ENCODE measurements at places on chromosomes 6 and 20.

- DNase-seq, result no peak
These were observed 16.3 kb downstream of the RRBP1 start for GRCh38 chr20:17665756-17666155.

- no peak for DNase-seq
These were observed 17.6 kb downstream of the GHRH start for GRCh38 chr20:37243937-37244571.

GRCh38 chr20:48740292-48740649 lies 87.5 kb downstream of the PREX1 start:
- DNase-seq, result no peak

DNA sequence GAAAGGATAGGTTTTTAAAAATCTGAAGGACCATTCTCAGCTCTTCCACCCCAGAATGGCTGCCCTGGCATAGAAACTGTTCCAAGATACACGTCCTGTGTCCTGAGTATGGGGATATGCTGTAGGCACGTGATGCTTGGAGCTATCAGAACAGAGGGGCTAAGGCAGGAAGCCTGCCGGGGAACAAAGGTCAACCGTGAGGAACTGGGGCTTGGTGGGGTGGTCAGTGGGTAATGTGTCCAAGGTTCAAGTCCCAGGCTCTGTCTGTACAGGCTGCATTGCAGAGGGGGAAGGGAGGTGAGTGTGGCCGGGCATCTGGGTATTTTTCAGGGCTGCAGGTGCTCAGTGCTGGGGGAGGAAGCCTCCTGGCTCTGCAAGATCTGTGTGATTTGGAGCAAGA lies 479.6 kb upstream of the CHD6 start:
- no peak for DNase-seq

DNA sequence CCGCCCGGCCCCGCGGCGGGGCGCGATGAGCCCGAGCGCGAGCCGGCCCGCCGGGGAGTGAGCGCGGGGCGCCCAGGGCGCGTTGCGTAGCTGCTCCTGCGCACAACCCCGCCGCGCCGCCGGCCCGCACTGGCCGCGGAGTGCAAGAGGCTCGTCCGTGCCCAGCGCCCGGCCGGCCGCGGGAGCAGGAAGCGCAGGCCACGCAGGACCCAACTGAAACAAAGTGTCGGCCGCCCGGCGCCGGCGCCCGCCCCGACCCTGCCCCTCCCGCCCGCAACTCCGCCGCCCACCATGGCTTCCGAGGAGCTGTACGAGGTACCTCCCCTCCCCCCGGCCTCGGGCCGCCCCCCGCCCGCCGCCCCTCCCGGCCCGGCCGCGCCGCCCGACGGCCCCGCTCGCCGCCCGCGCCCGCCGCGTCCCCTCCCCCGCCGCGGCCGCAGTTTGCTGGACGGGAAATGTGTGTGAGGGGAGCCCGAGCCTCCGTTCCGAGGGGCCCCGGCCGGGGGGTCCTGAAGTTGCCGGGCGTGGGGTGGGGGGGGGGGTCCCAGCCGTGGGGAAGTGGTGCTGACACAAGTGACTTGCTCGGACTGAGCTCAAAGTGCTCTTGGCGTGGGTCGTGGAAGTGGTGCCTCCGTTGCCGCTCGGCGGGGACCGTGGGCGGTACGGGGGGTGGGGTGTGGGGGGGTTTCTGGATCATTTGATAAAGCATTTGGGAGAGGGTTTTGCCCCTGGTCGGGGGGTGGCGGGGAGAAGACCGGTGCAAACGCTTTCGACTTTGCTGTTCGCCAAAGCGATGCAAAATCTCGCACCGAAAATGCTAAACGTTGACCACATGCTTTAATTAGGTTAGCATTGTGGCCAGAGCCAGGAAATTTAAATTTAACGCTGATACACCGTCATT lies 539 bp downstream of the CDYL start:
- DNase-seq, result peak; percentile 44

- no peak for DNase-seq
These were observed 93.6 kb downstream of the KIF16B start for GRCh38 chr20:16479666-16480065.

DNA sequence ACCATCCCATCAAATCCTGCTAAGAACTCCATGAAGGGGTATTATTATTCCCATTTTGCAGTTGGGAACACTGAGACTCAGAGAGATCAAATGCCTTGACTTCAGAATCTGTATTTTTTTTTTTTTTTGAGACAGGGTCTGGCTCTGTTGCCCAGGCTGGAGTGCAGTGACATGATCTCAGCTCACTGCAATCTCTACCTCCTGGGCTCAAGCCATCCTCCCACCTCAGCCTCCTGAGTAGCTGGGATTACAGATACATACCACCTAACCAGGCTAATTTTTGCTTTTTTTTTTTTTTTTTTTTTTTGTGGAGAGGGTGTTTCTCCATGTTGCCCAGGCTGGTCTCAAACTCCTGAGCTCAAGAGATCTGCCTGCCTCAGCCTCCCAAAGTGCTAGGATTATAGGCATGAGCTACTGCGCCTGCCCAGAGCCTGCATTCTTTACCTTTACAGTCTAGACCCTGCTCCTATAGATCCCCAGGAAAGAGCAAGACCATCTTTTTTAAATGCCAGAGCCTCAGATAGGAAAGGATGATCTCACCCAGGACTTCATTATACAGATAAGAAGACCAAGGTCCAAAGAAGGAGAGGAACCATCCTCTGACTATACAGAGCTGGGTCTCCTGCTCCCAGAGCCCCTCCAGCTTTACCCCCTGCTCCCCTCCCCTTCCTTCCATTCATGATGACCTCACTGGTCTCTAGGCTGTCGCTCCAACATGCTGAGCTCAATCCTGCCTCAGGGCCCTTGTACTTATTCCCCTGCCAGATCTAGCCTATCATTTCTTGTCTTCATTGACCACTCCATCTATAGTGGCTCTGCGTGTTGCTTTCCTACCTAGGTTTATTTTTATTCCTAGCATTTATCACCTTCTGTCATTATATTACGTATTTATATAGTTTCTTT lies 138.6 kb downstream of the CEBPB start:
- no peak for DNase-seq

- DNase-seq, result no peak
These were observed 14.2 kb downstream of the PAX1 start for GRCh38 chr20:21719592-21720214.

GRCh38 chr6:30009113-30009512 lies 52.0 kb upstream of the POLR1H start:
- no peak for DNase-seq

DNA sequence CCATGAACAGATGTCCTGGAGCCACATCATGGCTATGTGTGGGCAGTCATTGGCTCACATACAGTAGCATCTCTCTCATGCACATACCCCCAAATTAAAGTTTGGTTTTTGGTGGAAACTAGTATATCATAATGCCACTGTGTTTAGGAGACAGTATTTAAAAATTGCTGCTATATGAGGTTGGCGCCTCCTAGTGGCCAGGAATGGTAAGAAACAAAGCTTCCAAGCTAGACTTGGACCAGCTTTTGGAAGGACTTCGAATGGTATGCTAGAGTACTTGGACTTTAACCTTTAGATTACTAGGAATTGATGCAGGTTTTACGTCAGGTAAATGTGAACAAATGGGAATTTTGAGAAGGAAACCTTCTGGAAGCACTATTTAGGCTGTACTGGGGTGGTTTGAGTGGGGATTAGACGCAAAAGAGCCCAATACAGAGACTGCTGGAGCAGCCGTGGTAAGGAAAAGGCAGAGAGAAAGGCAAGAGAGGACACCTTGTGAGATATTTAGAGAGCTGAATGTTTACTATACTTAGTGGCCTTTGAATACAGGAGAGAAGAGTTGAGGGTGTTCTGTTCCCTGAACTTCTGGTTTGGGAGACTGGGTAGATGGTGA lies 23.8 kb downstream of the PRSS35 start:
- peak; percentile 53 for DNase-seq

GRCh38 chr20:9243986-9244385 lies 175.1 kb downstream of the PLCB4 start:
- no peak for DNase-seq

- DNase-seq, result no peak
These were observed 28.3 kb downstream of the C6orf132 start for GRCh38 chr6:42113936-42114636.

DNA sequence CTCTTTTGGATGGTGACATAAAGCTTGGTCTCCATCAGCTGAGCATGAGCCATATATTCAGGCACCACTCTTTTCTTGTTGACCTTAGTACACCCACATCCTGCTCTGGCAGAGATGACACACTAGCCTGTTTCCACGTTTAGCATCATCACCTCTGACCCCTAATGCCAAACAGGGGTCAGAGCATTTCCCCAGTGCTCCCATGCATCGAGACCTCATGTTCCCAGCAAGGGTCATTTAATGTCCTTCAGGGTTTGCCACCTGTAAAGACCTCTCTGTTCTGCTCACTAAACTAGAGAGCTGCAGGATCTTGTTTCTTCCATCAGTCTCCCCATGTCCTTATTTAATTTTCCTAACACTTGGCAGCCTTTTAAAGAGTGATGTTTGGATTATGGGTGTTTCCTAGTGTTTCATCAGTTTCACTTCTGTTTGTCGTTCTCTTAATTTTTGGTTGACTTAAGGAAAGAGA lies 97.5 kb downstream of the AIG1 start:
- DNase-seq, result no peak

- no peak for DNase-seq
These were observed 38.2 kb upstream of the PMEPA1 start for GRCh38 chr20:57747861-57748481.

DNA sequence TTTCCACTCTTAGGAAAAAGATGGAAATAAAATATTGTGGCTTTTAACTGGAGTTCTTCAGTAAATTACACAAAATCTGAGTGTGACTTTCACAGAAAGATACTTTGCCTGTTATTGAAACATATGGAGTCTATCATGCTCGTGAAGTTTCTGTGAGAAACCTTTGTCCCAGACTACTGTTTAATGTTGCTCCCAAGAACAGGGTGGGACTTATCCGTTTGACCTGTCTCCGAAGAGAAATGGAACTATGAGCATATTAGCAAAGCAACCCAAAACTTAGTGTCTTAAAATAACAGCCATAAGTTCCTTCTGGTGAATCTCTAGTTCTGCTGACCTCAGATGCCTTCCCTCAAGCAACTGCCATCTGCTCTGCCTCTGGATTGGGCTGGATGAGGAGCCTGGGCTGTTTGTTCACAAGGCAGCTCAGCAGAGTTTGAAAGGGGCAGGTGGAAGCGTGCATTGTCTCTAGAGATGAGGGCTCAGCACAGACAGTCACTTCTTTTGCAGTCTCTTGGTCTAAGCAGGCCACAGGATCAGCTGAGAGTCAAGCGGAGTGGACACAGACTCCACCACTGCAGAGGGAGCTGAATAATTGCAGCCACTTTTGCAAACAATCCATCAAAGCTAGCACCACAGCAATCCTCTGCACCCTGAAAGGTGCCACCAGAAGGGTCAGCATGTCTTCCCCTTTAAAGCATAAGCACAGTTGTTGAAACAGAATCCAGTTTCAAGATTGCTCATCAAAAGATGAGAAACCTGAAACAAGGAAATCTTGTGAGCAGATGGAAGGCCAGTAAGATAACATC lies 52.8 kb downstream of the MYB start:
- no peak for DNase-seq

- DNase-seq, result no peak
These were observed 54.6 kb downstream of the GMPR start for GRCh38 chr6:16292942-16293341.

DNA sequence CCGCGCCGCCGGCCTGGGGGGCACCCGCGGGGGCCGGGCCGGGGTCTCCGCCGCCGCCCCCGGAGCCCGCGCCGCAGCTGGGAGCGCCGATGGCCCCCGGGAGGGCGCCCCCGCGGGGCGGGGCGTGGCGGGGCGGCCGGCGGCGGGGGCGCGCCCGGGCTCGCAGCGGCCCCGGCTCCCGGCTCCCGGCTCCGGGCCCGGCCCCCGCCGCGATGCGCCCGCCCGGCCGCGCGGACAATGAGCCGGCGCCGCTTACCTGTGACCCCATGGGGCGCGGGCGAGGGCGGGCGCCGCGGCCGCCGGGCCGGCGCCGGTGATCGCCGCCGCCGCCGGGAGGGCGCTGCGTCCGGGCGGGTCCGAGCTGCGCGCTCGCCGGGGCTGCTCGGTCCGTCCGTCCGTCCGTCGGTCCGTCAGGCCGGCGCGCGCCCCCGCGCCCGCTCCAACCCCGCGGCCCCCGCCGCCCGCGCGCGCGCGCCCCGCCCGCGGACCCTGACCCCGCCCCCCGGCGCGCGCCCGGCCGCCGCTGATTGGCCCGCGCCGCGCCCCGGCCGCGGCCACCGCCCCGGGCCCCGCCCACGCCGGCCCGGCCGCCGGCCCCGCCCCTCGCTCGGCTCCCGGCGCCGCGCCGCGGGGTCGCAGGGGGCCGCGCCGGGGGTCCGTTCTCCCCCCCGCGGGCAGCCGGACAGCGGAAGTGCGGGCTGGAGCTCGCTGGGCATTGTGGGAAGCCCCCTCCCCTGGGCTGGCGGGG lies at the start of gene ZBTB46:
ZBTB46 (minus strand) TSS at position 424 of the 748 bp plus-strand sequence. CDS start 40,507 bp downstream, outside the sequence.
- no peak for DNase-seq

- DNase-seq, result no peak
These were observed 190.1 kb downstream of the SCP2D1 start for GRCh38 chr20:19003366-19004336.

GRCh38 chr6:163872335-163872734 lies 457.8 kb downstream of the QKI start:
- no peak for DNase-seq

- no peak for DNase-seq
These were observed 3.3 kb upstream of the MOG start for GRCh38 chr6:29653452-29654038.

DNA sequence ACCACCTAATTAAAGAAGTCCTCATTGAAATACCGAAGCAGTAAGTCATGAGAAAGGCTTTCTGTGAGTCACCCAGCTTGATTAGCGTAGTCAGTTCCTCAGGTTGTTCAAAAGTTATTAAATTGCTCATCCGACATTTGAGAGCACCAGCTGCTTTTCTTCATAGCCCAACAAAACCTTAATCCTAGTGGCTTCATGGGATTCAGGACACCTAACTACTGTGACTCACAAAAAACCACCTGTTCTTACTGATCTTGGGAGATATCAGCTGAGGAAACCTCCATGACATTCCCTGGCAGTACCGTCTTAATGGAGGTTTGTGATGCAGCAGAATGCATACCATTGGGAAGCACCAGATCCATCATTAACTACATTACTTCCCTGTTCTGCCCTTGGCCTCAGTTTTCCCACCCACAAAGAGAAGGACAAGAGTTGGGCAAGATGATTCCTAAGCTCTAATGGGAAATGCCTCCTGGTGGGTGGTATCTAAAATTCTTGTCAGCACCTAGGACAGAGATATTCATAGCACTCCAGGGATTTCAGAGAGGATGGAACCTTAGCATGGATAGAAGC lies 103.8 kb downstream of the KHDC1L start:
- no peak for DNase-seq

DNA sequence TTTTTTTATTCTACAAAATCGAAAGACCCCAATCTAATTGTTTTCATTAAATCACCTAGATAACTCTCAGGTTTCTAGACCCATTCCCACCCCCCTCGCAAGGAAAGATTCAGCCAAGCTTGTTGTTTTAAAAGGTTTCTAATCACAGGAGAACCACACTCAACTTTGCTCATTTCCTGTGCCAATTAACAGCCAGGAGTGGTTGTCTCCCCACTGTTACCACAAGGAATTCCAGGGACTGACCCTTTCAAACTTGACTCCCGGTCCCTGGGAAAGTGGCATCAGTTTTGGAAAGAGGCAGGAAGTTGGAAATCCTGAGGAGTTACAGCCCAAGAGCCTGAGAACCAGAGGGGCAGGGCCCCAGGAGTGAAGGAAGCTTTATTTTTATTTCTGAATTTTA lies 561.3 kb upstream of the JAG1 start:
- DNase-seq, result no peak
